Stimulated activated CD8-positive, alpha-beta memory T cell treated with anti-CD3 and anti-CD28 coated beads, Interleukin-12 subunit alpha, Interleukin-12 subunit beta, amount 100 ng/mL, for 4 hours (primary cell): ENCODE measurements at places on chromosomes 12 and 14.

DNA sequence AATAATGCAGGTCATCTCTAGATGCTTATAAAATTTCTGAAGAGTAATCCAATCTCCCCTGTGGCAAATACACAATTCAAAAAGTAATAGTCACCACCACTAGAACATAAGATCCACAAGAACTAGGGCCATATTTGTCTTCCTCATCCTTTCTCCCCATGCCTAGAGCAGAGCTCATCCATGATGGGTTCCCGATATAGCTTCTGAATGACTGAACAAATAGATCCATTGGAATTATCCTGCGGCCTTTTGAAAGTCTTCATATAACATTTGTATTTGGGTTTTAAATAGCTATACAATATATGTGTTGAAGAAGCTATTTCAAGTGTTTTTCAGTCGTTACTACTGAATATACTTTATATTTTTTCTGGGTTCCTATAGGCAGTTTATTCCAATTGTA, 5.7 kb downstream of the DCN start:
- no peak for DNase-seq

- no peak for DNase-seq
Observed at GRCh38 chr12:127307528-127307927, 959.4 kb upstream of the TMEM132C start.

DNA sequence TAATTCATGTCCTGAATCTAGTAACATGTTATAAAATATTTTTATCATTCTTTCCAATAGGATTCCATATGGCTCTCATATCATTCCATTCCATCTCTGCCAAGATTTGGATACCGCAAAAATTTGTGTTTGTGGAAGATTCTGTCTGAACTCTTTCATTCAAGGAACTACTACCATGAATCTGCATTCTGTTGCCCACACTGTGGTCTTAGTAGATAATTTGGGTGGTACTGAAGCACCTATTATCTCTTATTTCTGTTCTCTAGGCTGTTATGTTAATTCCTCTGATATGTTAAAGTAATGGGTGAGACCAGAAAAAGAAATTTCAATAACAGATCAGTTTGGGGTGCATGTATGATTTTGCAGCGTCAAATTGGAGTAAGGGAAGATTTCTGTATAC, 6.2 kb downstream of the RPL36AL start:
- DNase-seq: no peak

GRCh38 chr12:50425589-50426258, 25.0 kb downstream of the LARP4 start:
- DNase-seq: no peak

DNA sequence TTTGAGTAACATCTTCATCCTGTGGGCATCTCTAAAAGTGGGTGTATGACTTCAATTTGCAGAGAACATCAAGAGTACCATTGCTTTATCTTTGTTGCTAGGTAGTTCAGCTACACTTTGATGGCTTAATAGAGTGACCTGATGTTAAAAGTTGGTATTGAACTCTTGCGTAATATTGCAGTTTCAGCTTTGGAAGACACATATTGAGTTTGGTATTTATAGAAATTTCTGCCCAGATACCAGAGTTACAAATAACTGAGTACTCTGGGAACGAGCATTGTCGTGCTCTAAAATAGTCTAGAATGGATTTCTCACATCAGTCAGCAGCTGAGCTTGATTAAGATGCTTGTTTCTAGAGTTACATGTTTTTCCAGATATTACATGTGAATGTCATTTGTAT, 24.8 kb upstream of the AKAP5 start:
- DNase-seq: no peak

DNA sequence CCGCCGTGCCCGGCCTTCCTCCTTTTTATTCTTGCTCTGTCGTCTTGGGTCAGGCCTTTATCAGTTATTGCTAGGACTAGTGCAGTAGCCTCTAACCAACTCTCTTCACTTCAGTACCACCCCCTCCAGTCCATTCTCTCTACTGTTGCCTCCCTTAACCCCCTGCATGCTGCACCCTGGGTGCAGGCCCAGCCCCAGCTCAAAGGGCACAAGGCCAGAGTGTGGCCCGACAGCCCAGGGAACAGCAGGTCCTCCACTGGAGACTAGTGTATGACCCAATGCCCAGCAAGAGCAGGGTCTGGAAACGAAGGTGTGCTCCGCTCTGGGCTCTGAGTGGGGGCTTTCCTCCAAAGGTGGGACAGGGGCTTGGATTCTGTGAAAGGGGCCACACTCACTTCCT, 30.0 kb upstream of the RFLNA start:
- DNase-seq: no peak

DNA sequence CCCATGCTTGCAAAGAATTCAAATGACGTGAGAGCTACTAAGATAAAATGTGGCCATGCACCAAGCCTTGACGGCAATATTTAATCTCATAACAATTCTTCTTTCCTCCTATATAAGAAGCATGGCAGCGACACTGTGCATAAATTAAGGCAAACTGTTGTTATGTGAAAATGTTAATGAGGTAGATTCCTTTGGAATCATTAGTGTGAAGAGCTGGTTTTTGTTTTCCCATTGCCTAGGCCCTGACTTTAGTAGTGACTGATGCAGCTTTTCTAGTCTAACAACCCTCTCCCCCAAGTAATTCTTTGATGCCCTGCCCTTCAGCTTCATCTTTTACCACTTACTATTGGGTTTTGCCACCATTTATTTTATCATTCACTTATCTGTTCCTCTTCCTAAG, 10.6 kb upstream of the PSEN1 start:
- no peak for DNase-seq

- DNase-seq: peak; percentile 37
Observed at GRCh38 chr12:6062757-6063735, 61.4 kb downstream of the VWF start.

- no peak for DNase-seq
Observed at GRCh38 chr12:1726753-1727152, 35.9 kb downstream of the ADIPOR2 start.

DNA sequence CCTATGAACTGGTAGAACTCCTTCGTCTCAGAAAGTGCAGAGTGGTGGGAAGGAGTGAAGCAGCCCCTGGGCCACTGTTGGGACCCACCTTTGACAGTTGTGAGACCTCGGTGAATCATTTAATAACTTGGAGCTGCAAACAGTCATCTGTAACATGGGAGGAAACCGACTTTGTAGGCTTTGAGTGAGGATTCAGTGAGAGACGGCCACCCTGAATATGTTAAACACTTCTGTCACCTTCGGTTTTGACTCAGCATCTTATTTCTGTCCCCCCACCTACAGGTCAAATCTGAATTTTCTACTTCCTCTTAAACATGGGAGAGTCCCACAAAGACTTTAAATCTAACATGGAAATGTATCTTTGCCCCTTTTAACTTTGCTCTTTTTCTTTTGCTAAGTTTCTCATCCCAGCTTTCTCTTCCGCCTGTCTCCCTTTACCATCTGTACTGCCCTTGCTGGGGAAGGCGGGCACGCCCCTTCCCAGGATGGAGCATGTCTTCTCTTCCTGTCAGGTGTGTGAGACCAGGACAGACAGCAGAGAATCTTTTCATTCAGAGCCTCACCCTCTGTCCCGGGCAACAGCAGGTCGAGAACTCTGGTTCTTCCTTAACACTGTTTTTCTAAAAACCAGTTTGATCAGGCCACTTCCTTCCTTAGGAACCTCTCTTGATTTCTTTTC, 37.1 kb downstream of the ZC3H14 start:
- no peak for DNase-seq

- DNase-seq: peak; percentile 67
Observed at GRCh38 chr14:75542588-75543091, 20.4 kb downstream of the BATF start.

- DNase-seq: no peak
Observed at GRCh38 chr12:61629702-61630101, 630.5 kb upstream of the USP15 start.

DNA sequence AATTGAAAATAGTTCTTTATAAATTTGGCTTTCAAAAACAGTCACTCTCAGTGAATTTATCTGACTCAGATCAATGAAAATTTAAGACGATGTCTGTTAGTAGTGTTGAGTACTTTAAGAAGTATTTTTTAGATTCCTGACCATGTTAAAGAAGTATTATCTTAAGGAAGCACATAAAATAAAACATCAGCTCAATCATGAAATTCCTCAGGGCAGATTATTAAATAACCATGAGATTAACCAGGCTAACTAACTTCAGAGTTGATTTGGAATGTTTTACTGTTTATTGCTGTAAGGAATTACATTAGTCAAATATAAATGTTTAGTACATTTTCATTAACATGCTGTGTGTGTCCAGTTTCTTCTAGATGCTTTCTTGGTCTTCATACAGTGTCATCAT, 160.2 kb downstream of the PELI2 start:
- no peak for DNase-seq

DNA sequence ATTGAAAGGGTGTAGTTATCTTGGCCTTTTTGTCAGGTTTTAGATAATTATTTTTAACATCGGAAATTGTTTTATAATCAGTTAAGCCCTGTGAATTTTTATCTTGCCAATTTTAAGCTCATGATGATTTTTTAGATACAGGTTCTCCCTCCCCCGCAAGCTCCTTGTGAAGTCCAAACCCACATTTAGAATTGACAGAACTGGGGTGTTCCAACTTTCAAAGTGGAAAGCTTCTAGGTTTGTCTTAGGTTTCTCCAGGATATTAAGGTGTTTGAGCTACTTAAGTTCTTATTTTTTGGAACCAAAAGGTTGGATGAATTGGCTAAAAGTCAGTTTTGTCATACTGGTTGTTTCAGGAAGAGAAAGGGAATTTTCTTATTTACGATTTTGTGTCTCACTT, 49.1 kb downstream of the ATP2A2 start:
- DNase-seq: no peak

DNA sequence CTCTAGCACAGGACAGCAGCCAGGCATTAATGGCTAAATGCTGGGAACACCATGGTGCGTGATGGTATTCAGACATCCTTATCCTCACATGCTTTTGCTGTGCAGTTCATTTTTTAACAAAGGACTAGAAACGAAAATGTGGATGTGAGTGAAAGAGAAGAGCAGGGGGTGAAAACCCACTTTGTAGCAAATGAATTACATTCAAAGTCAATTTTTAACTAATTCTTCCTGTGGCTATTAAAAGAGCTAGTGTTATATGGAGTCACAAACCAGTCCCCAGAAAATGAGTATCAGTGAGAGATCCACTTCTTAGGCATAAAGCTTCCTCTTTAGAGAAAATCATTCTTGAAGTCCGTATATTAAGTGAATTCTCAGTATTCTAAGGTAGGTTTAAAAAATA, 592.0 kb upstream of the LMO3 start:
- DNase-seq: no peak

DNA sequence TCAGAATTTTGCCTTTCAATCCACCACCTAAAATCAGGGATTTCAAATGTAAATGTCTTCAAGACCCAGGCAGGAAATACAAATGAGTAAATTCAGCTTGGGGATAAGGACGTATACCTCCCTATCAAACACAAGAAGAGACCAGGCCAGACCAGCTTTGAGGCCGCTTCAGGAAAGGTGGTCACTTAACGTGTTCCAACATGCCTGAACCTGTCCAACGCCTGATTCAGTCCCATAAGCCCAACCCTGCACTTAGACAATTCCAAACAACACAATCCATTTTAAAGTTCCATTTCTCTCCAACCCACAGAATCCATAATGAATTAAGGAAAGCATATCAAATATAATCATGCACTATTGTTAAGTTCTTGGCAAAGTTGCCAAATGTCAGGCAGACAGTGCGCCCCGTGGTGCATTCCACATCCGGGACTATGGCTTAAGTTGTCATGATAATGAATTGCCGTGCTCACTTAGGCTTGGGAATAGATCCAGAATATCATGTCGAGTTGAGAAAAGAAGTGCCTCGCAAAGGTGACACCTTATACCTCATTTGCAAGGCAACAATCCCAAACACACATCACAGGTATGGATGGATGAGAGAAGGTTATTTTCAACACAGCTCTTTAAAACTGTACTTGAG, 35.5 kb downstream of the CCDC60 start:
- DNase-seq: no peak

- DNase-seq: no peak
Observed at GRCh38 chr12:99201906-99202645, 445.5 kb upstream of the GARIN6 start.

GRCh38 chr14:24965934-24966578, 83.9 kb downstream of the STXBP6 start:
- DNase-seq: no peak

GRCh38 chr14:104598910-104599273, 5.7 kb downstream of the TMEM179 start:
- no peak for DNase-seq

- no peak for DNase-seq
Observed at GRCh38 chr12:69885658-69886057, 60.6 kb downstream of the MYRFL start.

DNA sequence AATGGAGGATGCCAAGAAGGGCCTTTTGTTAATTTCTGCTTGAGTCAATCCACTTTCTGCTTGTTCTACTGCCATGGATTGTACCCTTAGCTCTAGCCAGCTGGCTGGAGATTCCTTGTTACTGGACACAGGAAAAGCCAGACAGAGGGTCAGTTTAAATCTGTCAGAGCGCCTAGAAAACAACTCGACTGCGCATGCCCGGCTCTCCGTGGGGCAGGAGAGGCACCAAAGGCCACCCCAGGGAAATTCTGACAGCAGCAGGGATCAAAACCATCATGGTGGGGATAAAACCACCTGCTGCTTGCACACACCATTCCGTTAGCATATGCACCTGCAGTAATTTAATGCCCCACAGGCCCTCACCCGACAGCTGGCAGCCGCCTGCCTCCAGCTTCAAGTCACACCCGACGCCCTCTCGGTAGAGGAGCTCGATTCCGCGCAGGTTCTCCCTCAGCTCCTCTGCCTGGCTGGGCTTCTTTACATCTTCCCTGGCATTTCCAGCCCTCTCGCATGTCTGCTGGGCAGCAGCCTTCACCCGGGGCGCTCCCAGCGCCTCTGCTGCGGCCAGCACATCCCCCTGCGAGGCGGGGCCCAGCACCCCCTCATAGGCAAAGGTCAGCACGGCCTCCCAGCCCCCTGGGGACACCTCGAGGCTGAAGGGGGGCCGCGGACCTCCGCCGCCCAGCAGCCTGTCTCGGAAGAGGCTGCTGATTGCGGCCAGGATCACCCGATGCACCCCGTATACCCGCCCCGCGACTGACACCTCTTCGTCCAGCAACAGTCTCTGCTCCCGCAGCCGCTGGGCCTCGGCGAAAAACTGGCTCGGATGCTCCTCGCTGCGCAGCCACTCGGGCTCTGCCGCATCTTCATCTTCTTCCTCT, 1.0 kb downstream of the KLHL33 start:
- DNase-seq: no peak

- no peak for DNase-seq
Observed at GRCh38 chr14:78567343-78567742, 397.2 kb downstream of the NRXN3 start.

GRCh38 chr12:57629897-57630471, 3.0 kb downstream of the B4GALNT1 start:
- no peak for DNase-seq

- no peak for DNase-seq
Observed at GRCh38 chr14:37195327-37195726, 2.4 kb upstream of the MIPOL1 start.

GRCh38 chr14:65045006-65045405, 57.3 kb downstream of the MAX start:
- DNase-seq: no peak

GRCh38 chr14:104886690-104887622, 21.9 kb downstream of the CEP170B start:
- DNase-seq: no peak
